ENCODE measurements at places on chromosomes 11 and 22.

- no peak for DNase-seq
Observed at GRCh38 chr11:125933030-125933813, 12.6 kb upstream of the VSIG10L2 start.

GRCh38 chr11:47267876-47268275 lies 2.1 kb upstream of the MADD start:
- DNase-seq, result no peak

DNA sequence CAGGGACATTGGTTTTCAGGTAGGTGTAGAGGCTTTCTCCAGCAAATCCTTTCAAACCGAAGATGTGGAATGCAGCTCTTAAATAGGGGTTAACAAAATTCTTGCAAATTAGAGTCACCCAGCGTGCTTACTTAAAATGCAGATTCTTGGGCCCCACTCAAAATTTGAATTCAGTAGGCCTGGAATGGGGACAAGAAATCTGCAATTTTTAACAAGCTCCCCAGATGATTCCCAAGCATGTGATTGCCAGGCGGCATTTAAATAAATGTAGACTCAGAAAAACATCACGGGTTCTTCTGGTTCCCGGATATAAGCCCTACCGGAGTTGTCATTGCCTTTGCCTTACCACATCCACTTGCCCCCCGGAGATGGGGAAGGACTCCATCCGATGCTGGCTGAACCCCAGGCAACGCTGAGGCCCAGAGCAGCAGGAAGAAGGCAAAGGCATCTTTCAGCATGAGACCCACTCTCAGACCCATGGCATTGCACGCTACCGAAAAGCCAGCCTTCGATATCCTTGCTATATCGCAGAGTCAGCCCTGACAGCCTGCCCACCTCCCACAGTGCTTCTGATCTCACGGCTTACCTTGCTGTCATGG lies 134.2 kb downstream of the DSCAML1 start:
- DNase-seq, result no peak

- DNase-seq, result no peak
Observed at GRCh38 chr11:31050061-31050765, 319.3 kb downstream of the DCDC1 start.

DNA sequence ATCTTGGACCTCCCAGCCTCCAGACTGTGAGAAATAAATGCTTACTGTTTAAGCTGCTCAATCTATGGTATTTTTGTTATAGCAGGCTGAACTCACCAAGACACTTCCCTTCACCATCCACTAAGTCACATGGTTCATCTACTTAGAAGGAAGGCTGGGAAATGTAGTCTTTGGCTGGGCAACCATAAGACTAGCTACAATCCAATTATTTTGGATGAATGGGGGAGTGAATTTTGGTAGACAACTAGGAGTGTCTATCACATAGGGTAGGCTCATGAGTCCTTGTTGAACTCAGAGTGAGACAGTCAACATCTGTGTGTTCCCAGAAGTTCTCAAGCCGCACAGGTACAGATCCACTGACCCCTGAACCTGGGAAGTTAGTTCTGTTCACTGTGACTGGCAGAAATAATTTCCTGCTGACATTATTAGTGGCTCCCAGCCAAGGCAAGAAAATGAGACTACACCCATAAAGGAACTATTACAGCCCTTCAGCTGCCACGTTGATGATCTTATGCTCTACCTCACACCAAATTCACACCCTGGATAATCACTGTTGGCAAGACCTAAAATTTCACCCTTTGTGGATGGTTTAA lies 3.1 kb upstream of the SLC35C1 start:
- no peak for DNase-seq

GRCh38 chr22:20576445-20576816 lies 69.0 kb downstream of the MED15 start:
- DNase-seq, result no peak

GRCh38 chr11:70481625-70482528 lies 83.5 kb downstream of the CTTN start:
- no peak for DNase-seq

DNA sequence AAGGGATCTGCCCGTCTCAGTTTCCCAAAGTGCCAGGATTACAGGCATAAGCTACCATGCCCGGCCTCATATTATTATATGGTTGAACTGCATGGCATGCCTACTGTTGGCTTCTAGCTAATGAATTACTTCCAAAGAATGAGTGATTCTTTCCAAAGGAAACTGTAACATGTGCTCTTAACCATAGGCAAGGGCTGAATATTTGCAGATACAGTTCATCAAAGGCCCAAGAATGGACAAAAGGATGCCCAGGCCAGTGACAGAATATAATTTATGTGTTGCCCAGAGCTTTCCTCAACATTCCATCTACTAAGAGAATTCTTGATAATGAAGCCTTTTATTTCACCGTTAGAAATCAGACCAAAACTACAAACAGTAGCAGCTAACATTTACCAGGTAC lies 27.0 kb upstream of the CCDC89 start:
- DNase-seq, result no peak

- no peak for DNase-seq
Observed at GRCh38 chr22:35310556-35311550, 11.2 kb downstream of the TOM1 start.

- no peak for DNase-seq
Observed at GRCh38 chr11:18705651-18706281, 7.2 kb downstream of the TMEM86A start.

- DNase-seq, result no peak
Observed at GRCh38 chr11:75504501-75504900, 21.2 kb downstream of the GDPD5 start.

DNA sequence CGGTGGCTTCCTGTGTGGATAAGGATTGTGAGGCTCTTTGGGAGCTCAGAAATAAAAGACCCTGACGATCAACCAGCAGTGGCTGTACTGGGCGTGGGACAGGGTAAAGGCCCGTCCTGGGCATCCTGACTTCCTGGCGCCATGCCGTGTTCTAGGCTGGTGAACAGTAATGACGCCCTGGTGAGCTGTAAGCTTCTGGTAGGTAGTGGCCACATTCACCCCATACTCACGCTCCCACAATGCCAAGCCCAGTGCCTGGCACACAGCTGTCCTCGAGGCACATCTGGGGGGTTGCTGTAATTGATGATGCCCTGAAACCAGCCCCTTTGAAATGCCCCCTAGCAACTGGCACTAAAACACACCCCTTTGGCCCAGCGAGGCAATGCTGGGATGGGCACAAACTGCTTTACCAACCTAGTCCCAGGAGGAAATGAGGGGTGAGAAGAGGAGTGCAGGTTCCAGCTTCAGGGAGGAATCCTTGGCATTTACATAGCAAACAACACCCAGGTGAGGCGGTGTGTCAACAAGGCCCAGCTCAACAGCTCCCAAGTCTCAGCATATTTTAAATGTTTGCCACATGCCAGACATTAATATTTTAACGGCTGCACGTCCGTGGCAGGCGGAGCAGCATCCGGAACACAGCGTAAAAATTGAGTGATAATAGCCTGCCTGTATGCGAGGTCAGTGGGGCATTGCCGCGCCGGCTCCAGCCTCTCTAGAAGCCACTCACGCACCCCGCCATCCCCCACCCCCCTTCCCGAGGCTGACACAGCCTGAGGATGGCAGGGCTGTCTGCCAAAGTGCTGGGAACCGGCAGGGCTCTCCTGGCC lies 79.3 kb downstream of the DSCAML1 start:
- no peak for DNase-seq

GRCh38 chr11:70839851-70840250 lies 412.5 kb downstream of the SHANK2 start:
- no peak for DNase-seq

- no peak for DNase-seq
Observed at GRCh38 chr22:49566141-49566541, 261.5 kb downstream of the BRD1 start.

GRCh38 chr11:69429716-69430491 lies 51.6 kb upstream of the LINC01488 start:
- DNase-seq, result no peak

DNA sequence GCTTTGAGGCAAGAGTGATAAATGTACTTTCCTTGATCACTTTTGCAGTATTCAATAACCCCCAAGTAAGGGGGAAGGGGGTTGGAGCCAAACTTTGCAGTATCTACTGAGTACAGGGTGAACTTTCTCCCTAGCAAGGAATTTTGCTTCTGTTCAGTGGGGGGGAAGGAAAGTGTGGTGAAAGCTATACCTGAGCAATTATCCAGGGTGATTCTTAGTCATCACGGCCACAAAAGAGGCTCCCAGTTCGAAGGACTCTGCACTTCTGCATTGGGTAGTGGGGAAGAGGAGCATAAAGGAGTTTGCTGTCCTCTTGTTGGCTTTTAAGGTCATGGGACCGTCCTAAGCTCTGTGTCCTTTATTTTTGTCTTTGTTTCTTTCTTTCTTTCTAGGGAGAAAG lies 346.5 kb upstream of the SYN3 start:
- DNase-seq, result no peak

GRCh38 chr22:17477391-17477833 lies 85.9 kb upstream of the SLC25A18 start:
- peak; percentile 26 for DNase-seq

GRCh38 chr22:47386812-47387510 lies 624.5 kb downstream of the TBC1D22A start:
- DNase-seq, result no peak

- DNase-seq, result no peak
Observed at GRCh38 chr22:44999687-45000086, 10.1 kb downstream of the PHF21B start.

GRCh38 chr11:134034496-134035381 lies 34.1 kb upstream of the JAM3 start:
- no peak for DNase-seq

- no peak for DNase-seq
Observed at GRCh38 chr11:130212431-130212961, 52.9 kb downstream of the ST14 start.

DNA sequence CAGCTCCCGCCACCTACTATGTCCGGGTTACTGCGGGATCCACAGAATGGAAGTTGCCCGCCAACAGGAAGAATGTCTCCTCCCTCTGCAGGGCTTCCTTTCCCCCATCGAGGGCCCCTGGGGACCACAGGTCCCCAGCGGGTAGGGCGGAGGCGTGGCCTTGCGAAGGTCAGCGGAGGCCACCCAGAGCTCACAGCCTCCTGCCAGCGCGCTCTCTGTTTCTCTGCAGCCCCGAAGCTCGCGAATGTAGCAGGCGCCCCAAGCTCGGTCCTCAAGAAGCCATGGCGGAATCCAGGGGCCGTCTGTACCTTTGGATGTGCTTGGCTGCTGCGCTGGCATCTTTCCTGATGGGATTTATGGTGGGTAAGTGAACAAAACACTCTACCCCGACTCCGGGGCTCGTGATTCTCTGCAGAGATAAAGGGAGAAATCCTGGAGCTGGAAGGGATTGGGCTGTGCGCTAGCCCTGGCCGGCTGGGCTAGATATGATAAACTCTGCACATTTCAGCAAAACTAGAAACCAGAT lies at the start of gene NAALAD2:
NAALAD2 (plus strand) TSS at position 186 of the 526 bp plus-strand sequence; CDS start at position 282, 96 bp downstream.
- DNase-seq, result no peak

GRCh38 chr11:85665733-85666132 lies 804 bp upstream of the CREBZF start:
- no peak for DNase-seq

DNA sequence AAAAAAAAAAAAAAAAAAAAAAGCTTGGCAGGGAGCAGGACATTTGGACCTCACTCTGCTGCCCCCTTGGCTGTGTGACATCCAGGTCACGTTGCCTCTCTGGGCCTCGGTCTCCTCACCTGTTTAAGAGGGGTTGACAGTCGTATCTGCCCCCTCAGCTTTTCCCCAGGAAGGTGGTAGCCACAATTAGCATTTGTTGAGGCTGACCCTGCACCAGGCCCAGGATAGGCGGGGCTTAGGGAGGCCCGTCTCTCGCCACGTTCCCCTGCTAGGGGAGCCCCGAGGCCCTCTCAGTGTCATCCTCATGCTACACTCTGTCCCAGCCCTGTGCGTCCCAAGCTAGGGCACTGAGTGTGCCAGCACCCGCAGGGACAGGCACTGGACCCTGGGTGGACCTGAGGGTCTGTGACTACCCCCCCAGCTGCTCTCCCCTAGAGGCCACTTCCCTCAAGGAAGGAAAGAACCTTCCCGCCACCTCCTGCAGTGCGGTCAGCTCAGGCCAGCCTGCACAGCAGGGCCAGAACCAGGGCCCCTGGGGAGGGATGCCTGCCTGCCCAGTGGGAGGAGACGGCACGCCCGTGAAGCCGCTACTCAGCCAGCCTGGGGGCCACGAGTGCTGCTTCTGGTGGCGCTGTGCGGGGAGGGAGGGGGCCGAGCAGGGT lies 38.5 kb upstream of the PPARA start:
- DNase-seq, result no peak
